Astrocyte of the cerebellum (primary cell): ENCODE measurements at places on chromosomes 1 and 21.

GRCh38 chr1:33438364-33439160 lies 7.7 kb upstream of the PHC2 start:
- no peak for DNase-seq

GRCh38 chr1:71908303-71908702 lies 374.0 kb downstream of the NEGR1 start:
- DNase-seq: peak; percentile 3

- no peak for DNase-seq
These were observed 14.6 kb upstream of the JAK1 start for GRCh38 chr1:64980745-64981600.

- no peak for DNase-seq
These were observed 107.5 kb downstream of the ZNF281 start for GRCh38 chr1:200302192-200302920.

DNA sequence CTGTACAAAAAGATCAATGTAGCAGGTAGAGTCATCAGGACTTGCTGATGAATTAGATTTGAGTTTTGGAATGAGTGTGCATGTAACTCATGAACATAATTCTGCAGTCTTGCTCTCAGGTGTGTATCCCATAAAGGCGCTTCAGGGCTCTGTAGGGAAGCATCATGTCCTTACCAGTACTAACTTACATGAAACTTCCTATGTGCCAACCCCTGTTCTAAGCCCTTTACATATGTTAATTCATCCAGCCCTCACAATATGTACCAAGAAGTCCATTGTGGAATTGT lies 2.1 kb upstream of the FCRLB start:
- DNase-seq: no peak

DNA sequence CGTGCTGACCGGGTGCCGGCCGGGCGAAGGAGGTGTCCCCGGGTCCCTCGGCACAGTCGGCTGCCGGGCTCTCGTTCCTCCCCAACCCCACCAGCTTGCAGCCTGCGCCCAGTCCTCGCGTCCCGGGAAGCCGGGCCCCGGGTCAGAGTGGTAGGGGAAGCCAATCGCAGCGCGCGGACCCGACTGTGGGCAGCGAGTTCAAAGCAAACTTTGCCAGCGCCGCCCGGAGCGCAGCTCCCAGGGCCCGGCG lies 328 bp downstream of the MYCL start:
- no peak for DNase-seq

- no peak for DNase-seq
These were observed 104.8 kb upstream of the SLC25A33 start for GRCh38 chr1:9434247-9435152.

DNA sequence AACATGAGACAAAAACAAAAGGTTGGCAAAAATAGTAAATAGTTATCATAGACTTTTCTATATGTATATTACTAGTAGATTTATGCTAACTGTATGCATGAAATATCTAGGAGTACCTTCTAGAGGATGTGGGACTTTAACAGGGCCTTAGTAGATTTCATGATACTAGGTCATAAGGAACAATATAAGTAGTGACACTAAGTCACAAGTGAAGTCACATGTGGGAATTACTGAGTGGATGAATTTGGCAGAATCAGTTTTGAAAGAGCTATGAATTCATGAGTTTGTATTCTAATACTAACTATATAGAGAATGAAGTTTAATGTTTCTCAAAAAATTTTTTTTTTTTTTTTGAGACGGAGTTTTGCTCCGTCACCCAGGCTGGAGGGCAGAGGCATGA lies 53.1 kb upstream of the GPR25 start:
- no peak for DNase-seq

DNA sequence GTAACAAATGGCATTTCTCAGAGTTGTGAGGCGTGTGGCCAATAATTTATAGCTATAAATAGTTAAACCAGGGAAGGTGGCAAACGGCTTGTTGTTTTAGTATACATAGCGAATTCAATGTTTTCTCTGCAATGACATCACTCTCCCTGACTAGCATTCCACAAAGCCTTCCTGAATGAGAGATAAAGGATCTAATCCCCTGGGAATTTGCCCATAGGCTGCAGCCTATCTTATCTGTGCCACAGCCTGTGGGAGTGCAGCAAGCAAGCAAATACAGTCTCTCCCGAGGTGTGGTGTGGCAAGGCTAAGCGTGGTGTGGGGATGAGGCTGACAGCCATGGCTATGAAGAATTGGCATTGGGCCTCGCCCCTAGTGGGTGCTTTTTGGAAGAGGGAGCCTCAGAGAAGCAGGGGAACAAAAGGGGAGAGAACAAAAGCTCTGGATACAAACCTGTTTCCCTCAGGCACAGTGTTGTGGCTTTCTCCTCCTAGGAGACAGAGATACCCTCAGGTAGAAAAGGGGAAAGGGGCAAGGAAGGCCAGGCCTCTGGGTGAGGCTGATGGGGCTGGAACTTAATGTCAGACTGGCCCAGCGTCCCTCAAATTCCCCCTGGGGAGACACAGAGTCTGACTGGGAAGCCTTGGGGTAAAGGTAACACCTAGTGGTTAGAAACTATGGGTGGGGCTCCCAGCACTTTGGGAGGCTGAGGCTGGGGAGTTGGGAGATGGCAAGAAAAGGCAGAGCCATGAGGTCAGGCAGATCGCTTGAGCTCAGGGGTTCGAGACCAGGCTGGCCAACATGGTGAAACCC lies 8.9 kb downstream of the TAGLN2 start:
- DNase-seq: no peak

GRCh38 chr1:29958271-29958670 lies 721.9 kb downstream of the PTPRU start:
- no peak for DNase-seq

DNA sequence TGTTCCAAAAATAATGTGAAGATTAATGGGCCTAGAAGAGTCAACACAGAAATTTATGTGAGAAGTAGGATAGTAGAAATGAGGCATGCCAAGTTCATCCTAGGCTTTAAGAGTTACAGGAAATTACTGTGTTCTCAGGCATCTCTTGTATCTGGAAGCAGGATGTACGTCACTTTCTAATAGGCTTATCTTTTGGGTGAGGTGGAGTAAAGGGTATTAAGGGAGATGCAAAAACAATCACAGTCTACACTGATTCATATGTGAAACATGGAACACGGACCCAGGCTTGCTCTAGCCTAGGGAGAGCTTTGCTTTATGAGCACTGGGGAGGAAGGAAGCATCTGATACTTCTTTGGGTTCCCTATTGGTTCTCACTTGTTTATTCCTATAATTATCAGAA lies 84.5 kb upstream of the RGS4 start:
- DNase-seq: no peak

GRCh38 chr21:37219761-37220432 lies 47.2 kb downstream of the VPS26C start:
- DNase-seq: no peak

- no peak for DNase-seq
These were observed 40.7 kb downstream of the LPGAT1 start for GRCh38 chr1:211789641-211790464.

DNA sequence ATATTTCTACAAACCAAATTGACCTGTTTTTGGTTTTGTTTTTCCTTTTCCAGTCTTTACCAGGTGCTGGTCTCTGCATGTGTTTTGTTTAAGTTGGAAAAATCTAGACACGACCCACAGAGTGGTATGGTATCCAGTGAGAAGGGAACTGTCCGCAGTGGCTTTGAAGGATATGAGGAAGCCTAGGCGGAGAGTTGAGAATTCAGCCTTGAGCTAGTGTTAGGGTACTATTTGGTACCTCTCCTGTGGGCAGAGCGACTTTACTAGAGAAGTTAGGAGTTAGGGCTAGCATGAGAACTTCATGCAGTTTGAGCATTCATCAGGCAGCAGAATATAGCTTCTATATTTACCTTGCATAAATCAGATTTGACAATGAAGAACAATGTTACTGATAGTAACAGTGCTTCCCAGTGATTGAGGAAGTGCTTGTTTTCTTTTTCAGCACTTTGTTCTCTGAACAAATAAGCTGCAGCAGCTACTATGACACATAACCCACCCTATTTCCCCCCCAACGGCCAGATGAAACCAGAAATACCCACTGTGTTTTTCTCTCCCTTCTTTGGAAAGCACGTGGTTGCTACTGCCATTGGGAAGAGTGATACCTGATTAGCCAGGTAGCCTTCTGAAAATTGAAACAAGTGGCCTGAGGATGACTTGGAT lies 19.0 kb downstream of the MRPS6 start:
- no peak for DNase-seq

- DNase-seq: no peak
These were observed 96.3 kb upstream of the KLHDC7A start for GRCh38 chr1:18384471-18384870.

- no peak for DNase-seq
These were observed 235.8 kb downstream of the COL11A1 start for GRCh38 chr1:102872526-102872925.

- DNase-seq: no peak
These were observed 6.8 kb upstream of the FAM89A start for GRCh38 chr1:231046730-231047395.

DNA sequence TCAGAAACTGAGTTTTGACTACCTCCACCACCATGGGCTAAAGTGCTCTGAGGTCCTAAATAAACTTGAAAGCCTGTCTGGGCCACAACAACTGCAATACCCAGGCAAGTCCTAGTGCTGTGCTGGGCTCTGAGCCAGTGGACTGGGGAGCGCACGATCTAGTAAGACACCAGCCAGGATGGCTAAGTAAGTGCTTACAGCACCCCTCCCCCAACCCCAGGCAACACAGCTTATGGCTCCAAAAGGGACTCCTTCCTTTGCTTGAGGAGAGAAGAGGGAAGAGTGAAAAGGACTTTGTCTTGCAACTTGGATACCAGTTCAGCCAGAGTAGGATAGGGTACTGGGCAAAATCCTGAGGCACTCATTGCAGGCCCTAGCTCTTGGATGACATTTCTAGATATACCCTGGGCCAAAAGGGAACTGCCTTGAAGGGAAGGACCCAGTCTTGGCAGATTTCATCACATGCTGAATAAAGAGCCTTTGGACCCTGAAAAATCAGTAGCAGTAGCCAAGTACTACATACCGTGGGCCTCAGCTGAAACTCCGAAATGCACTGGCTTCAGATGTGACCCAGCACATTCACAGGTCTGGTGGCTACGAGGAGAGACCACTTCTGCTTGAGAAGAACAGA lies 1.6 kb downstream of the C1orf105 start:
- no peak for DNase-seq

- DNase-seq: no peak
These were observed 11.0 kb downstream of the PRDM15 start for GRCh38 chr21:41868062-41868710.

DNA sequence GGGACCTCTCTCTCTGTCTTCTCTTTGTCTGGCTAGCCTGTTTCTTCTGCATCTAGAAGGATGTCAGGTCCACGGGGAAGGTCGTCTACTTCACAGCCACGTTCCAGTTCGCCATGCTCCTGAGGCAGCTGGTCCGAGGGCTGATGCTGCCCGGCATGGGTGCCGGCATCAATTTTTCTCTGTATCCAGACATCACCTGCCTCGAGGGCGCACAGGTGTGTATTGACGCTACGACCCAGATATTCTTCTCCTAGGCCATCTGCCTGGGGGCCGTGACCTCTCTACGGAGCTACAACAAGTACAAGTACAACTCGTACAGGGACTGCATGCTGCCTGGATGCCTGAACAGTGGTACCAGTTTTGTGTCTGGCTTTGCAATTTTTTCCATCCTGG lies 841.6 kb upstream of the TMPRSS15 start:
- no peak for DNase-seq

DNA sequence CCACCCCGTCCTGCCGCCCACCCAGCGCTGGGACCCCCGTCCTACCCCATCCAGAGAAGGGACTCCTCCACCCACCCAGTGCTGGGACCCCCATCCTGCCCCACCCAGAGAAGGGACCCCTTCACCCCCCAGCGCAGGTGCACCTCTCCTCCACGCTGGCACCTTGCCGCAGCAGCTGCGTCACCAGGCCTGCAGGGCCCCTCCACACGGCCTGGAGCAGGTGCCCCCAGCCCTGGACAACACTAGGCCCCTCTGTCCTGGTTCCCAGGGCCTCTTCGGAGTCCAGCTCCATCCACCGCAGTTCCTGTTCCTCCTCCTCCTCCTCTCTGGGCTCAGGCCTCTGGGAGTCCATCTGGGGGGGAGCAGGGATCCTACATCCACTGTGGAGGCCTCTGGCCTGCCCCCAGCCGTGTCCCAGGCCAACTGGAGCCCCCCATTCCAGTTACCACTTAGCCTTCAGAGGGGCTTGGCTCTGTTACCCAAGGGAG lies 378 bp downstream of the ANKRD65 start:
- no peak for DNase-seq

DNA sequence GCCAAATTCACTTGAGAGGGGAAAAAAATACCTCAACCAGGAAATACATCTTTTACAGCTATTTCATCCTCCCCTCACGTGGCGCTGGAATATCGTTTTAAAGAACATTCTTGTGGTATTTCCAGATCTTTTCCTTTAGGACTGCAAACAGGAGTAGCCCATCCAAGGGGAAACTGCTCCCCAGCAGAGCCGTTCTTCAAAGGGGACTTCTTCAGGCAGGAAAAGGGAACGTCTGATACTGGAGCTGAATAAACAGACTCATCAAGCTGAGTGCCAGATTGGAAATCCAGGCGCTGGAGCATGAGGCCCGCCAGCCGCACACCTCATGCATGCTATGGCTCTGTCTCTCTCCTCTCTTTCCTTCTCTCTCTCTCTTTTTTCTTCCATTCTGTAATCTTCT lies 34.0 kb upstream of the PROX1 start:
- DNase-seq: no peak

- no peak for DNase-seq
These were observed 538.4 kb upstream of the NCAM2 start for GRCh38 chr21:20459838-20460237.

DNA sequence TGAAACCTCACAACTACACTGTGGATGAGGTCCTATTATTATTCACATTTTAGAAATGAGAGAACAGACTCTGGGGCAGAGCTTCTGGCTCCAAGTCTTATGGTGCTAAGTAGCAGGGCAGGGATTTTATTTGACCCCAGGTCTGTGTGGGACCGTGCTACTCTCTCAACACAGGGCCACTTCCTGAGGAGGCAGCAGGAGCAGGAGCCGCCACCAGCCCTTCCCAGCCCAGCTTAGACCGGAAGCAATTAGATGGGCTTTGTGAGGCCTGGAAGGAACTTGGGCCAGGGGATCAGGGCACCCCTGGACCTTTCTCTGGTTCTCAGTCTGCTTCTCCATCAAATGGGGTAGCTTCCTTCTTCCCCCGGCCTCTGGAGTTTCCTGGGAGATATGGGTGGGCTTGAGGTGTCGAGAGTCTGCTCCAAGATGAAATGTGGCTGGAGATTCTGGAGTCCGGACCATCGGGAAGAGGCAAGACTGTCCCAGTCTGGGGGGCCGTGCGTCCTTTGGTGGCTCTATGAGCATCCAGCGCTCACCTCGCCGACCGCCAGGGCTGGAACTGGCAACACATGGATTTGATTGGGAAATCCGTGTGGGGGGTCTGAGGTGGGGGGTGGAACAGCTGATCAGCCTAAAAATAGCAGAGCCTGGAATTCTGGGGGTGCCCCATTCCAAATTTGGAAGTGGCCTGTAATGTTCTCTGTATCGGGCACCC lies 136.8 kb downstream of the FOXD2 start:
- DNase-seq: no peak

GRCh38 chr1:40045766-40046165 lies 5.2 kb downstream of the CAP1 start:
- DNase-seq: no peak

DNA sequence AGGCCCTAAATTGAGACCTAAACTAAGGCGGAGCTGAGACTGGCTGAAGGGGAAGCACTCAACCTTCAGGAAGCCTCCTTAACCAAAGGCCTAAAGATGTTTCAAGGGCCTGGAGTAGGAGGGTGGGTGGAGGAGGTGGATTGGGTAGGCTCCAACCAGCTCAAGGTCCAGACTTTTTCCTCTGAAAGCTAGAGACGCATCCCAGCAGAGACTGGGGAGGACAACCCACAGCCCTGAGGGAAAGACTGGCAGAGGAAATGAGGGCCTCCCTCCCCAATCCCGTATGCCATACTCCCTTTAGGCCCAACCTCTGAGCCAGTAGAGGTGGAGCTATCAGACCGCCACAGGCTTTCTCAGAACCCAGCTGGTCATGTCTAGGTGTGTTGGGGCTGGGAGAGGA lies 1.1 kb downstream of the ECM1 start:
- no peak for DNase-seq
